ENCODE measurements at places on chromosomes 2 and 18.

GRCh38 chr2:134284119-134284670 lies 30.3 kb downstream of the MGAT5 start:
- no peak for DNase-seq

DNA sequence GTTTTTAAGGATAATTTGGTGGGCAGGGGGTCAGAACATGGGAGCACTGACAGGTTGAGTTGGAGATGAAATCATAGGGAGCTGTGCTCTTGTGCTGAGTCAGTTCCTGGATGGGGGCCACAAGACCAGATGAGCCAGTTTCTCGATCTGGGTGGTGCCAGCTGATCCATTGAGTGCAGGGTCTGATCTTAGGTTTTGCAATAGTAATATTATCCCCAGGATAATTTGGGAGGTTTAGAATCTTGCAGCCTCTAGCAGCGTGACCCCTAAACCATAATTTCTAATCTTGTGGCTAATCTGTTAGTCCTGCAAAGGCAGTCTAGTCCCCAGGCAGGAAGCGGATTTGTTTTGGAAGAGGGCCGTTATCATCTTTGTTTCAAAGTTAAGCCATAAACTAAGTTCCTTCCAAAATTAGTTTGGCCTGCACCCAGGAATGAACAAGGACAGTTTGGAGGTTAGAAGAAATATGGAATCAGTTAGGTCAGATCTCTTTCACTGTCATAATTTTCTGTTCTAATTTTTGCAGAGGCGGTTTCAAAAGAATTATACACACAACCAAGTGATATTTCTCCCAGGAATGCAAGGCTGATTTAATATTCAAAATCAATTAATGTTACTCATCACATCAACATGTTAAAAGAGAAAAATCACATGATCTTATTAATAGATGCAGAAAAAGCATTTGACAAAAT lies 23.0 kb downstream of the DBI start:
- no peak for DNase-seq

DNA sequence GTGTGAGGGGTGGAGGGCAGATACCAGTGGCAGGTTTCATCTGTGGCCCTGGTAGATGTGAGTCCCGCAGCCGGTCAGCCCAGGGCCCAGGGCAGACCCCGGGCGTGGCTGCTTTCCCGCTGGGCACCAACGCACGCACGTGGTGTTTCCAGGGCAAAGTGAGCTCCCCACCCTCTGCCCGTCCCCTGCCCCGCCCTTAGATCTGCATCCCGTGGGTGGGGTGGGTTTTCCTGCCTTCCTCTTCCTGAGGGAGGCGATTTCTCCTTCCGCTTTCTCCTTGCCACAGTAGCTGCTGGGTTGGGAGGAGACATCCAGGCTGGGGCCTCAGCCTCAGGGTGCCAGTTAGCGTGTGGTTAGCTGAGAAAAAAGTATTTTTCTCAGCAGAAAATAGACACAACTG lies 49.6 kb downstream of the ODC1 start:
- no peak for DNase-seq

DNA sequence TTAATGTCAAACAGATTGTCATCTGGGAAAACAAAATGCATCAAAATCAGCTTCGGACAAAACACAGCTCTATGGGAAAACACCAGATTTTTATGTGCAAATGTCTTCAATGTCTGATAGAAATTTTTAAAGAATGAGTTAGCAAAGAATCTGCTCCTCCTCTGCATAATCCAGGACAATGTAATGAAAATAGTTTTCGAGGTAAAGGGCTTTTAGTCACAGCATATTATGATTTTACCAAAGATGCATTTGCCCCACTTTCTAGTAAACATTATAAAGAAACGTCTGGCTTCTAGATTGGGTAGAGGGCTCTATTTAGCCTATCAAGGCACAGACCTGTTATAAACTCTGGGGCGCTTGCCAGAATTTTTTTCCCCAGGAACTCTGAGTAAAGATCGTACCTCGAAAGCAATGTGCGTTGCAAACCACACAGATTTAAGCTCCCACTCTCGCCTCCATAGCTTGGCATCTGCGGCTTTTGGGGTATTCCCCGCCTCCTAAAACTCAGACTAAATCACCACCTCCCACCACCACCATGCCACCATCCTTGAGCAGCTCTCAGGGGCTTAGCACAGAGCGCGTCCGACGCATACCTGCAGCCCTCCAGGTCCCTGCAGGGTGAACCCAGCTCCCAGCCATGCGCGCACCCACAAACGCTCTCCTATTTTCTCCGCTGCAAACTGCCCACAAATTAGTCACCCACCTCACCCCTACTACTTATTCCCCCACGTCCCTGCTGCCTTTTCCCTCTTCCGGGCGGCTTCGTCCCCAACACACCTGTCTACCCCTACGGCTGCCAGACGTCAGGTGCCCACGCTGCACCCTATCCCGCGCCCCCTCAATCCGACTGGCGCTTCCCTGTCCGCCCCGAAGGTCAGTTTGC lies 829 bp downstream of the ACVR1C start:
- DNase-seq, result peak; percentile 46
